ENCODE measurements at places on chromosomes 5 and 9.

- no peak for DNase-seq
These were observed 1260.8 kb upstream of the WWC1 start for GRCh38 chr5:167030500-167031120.

DNA sequence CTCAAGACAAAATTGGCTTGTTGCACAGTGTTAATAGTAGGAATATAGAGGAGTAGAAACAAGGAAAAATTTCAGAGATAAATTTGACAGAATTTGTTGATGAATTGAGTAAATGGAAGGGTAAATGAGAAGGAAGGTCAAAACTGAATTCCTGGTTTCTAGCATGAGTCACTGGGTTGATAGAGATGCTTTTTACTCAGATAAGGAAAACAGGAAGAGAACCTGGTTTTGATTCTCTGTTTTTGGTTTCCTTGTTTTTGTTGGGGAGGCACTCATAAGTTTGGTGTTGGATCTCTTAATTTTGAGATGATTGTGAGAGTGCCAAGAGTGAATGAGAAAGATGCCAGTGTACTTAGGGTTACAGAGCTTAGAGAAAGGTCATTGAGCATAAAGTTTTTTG is 7.1 kb downstream of the LRRC70 start:
- DNase-seq, result no peak

DNA sequence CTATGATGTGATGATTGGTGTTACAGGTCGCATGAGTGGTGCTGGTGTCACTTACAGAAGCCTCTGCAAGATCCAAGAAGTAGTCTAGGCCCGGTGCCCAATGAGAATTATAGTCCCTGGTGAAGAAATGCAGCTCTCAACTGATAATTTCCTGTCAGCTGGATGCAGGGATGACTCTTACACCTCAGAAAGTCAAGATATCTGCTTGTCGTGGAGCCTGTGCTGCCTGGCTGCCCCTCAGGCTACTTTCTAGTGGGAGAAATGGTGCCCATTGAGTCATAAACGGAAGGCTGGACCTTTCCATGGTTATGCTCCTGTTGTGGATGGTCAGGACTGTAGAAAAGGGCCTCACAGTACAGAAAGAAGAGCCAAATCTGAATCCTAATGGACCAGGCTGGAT is 46.8 kb upstream of the NXNL2 start:
- DNase-seq, result no peak

DNA sequence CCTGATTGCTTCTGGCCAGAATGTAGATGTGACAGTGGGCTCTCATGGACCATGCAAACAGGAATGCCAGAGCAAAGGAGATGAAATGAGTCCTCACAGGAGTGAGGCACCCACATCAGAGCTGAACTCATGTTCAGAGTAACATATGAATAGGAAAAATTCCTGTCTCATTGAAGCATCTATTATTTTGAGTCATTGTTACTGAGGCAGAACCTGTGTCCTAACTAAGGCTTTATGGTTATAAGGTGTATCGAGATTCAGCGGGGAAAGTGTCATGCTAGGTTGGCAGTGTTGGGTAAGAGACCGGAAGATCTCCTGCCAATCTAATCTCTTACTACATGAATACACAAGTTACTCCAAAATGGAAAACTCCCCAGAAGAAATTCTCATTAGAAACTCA is 304.1 kb downstream of the TRPM3 start:
- no peak for DNase-seq

DNA sequence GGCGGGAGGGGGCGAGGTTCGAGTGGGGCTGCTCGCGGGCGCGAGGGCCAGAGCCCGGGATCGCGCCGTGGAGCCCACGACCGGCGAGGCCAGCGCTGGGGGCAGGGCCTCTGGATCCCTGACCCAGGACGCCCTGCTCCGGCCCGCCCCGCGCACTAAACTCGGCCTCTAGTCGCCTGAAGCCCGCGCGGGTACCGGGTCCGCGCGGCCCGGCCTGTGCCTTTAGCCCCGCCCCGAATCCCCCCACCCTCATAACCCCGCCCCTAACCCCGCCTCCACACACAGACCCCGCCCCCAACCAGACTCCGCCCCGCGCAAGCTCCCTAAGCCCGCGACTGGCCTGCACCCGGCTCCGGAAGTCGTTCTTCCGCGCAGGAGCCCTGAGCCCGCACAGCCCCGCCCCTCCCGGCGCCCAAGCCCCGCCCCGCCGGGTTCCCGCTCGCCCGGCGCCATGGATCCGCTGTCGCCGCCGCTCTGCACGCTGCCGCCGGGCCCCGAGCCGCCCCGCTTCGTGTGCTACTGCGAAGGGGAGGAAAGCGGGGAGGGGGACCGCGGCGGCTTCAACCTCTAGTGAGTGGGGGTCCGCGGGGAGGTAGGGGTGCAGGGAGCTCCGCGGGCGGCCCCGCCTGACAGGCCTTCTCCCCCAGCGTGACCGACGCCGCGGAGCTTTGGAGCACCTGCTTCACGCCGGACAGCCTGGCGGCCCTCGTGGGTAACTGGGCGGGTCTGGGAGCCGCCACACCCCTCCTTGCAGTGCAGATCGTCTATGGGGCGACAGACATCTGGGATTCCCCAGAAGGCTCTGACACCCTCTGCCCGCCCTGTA is at the start of gene PAXX:
PAXX (plus strand) TSS at position 430 of the 826 bp plus-strand sequence; CDS start at position 452, 22 bp downstream.
- peak; percentile 51 for DNase-seq

- DNase-seq, result no peak
These were observed 65.7 kb upstream of the SYK start for GRCh38 chr9:90735952-90736351.

- no peak for DNase-seq
These were observed 24.7 kb downstream of the POU4F3 start for GRCh38 chr5:146363161-146363874.

- DNase-seq, result no peak
These were observed 191.8 kb downstream of the ESM1 start for GRCh38 chr5:54793468-54794134.

Measured in GF-D8 (cell line).